CD4-positive, alpha-beta T cell treated with Interferon alpha-2 for 1 hour (primary cell): ENCODE measurements at places on chromosomes 2 and 18.

- DNase-seq = no peak
These were observed 28.9 kb upstream of the CDH19 start for GRCh38 chr18:66632756-66633155.

GRCh38 chr2:157848213-157848612, 27.9 kb downstream of the ACVR1 start:
- DNase-seq = no peak

DNA sequence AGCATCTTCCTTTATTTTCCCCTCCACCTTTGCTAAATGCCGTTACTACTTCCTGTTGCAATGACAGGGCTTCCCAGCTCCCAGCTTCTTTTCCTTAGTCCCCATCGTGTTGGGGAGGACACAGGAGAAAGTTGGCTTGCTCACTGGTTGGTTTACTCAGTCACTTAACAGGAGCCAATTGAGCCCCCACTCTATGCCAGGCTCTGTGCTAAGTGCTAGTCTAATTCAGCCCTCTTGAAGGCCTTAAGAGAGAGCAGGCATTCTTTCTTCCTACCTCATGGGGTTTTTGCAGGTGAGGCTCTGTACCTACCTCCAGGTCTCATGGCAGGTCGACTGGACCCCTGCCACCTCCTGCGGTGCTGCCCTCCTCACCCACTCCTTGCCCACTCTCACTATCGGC, 20.1 kb downstream of the TANC1 start:
- no peak for DNase-seq

DNA sequence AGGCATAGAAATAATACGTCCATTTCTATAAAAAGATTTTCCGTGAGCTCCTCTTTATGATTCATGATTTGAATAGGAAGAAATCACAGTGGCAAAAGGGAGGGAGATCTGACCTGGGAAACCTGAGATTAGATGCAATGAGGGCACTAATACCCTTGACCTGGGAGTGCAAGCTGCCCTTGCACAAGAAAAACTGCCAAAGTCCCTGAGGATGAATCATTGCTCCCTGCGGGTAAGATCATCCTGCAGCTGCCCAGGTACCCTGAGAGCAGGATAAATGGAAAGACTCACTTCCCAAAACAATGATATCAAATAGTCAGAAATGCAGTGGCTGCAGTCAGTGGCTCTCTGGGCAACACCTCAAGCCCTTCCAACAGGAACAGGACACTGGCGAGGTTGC, 11.6 kb downstream of the FHL2 start:
- no peak for DNase-seq

- DNase-seq = no peak
These were observed 79.0 kb upstream of the TACR1 start for GRCh38 chr2:75278314-75278713.
